Activated CD8-positive, alpha-beta memory T cell treated with anti-CD3 and anti-CD28 coated beads for 24 hours (primary cell): ENCODE measurements at places on chromosomes 1 and 21.

- no peak for DNase-seq
Observed at GRCh38 chr1:89941110-89941766, 53.7 kb upstream of the ZNF326 start.

DNA sequence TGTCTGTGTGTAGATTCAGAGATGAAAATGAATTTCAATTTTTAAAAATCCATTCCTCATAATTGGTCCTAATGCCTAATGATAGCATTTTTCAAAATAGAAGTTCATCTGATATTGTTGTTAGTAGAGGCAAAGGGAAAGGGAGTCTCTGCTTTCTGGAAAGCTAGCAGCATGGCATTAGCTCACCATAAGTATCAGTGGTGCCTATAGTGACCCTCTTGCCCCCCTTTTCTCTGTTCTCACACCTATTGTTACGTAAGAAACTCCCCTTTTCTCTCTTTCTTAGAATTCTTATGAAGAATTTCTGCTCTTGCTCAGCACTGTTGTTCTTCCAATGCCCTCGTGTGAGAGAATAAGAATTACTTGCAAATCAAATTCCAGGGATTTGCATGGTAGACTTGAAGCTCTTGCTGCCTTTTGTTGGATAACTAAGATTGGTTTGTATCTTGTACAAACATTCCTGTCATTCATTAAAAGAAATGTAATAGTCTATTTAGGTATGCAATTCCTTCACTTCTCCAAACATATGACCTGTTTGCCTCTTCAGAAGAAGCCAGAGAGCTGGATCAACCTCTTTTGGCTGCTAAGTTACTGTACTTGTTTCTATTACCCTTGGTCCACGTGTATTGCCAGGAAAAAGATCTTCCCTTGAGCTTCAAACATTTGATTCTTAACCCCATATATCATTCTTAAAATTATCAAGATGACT is 69.2 kb upstream of the MAGI3 start:
- DNase-seq: no peak

GRCh38 chr1:36164361-36164760 is 8.4 kb downstream of the MAP7D1 start:
- no peak for DNase-seq

DNA sequence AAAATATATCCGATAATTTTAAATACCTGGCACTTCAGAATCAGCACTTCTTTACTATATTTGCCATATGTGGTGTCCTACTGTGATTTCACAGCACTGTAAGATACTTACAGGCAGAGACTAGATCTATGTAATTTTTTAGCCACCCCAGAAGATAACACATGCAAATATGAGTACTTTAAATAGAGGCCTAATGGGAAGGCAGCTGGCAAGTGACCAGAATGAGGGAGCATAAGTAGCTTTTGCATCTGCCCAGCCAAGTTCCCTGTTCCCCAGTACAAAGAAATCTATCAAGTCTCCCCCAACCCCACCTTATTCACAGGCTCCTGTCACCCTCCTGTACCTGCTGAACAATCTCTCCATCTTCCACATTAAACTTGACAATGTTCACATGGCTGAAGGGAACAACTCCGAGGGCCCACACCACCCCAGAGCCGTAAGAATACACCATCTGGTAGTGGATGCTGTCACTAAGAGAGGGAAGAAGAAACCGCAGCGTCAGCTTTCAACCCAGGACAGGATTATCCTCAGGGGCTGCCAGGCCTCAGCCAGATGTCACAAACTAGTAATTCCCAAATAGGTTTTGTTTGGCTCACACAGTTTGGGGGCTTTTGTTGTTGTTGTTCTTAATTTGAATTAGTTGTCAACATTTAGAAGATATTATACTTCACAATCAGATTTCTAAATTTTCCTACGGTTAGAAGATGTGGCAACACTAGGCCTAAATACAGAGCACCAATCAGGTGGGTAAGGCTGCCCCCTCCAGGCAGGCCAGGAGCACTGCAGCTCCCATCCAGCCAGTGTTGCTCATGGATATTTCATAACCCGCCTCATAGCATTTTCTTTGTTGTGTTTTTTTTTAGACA is 10.4 kb downstream of the EMC1 start:
- DNase-seq: peak; percentile 83

- no peak for DNase-seq
Observed at GRCh38 chr1:202200112-202200548, 6.5 kb downstream of the LGR6 start.

- DNase-seq: peak; percentile 83
Observed at GRCh38 chr1:173861731-173862145, 6.1 kb downstream of the GAS5 start.

- no peak for DNase-seq
Observed at GRCh38 chr21:38646213-38646837, 148.0 kb upstream of the ERG start.

DNA sequence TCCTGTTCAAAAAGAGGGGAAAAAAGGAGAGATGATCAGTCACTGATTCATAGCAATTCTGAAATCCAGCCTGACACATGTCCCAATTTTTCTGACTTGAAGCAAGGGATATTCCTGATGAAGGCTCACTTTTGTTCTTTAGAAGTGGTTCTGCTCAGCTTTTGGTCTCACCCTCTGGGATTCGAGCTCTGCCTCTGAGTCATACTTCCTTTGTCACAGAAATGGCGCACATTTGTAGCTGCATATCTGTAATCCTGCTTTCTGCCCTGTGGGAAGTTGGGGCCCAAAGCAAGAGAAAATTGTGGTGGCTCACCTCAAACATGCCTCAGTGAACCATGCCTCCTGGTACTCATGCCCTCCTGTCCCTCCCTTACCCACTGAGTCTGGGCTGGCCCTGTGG is 22.3 kb upstream of the FAM78B start:
- no peak for DNase-seq

GRCh38 chr1:61506236-61506635 is 218.7 kb downstream of the TM2D1 start:
- no peak for DNase-seq

DNA sequence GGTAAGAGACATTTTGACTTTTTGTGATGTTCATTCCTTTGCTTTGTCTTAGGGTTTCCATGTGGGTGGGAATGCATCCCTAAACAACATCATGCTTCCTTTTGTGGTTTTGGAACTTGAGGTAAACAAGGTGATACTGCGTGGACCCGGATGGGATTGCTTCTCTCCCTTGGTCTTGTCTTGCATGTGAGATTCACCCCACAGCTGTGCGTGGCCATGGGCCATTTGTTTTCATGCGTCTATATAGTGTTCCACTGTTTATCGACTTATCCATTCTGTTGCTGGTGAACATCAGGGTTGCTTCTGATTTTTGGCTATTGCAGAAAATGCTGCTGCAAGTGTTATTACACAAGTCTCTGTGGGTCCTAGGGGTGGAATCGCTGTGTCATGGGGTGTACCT is 21.1 kb downstream of the CRYAA start:
- peak; percentile 24 for DNase-seq

DNA sequence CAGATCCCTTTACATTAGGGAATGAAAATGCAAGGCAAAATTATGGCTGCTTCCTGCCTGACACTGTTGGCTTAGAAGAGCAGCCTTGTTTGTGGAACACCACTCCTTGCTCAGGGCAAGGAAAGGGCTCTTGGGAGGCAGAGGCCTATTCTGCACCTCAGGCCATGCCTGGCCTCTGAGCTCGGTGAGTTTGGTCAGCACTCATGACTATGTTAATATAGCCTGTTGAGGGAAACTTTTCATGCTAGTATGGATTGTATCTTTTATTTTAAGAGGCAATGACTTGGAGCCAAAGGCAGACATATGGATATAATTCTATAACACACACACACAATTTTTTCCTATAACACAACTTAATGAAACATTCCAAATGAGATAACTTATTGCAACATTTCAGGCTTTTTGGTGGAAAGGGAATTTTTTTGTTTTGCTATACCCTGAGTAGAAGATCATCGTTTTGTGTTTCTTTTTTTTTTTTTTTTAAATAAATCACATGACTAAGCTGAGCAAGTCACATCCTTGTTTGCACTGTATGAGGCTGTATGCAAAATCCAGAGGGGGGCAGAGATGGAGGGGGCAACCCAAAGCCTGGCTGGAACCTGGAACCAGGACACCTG is 5.6 kb upstream of the YRDC start:
- no peak for DNase-seq

DNA sequence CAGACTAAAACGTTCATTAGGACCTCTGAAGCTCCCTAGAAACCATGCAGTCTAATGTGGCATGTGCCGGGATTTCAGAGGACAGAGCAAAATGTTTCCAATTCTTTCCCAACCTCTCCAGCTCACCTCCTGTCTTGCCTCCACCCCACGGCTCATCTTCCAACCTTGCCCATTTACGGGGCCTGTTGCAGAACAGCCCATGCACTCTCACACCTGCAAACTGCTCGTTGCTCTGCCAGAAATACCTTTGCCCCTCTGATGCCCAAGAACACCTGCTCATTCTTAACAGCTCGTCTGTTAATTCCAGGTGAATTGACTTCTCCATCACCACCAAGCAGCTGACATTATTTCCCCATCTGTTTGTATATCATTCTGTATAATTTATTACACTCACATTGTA is 53.9 kb upstream of the LBR start:
- no peak for DNase-seq
